Activated CD4-positive, alpha-beta T cell treated with anti-CD3 and anti-CD28 coated beads for 48 hours (primary cell): ENCODE measurements at places on chromosomes 2 and 18.

- no peak for DNase-seq
Measured at GRCh38 chr2:182073613-182074012, 88.0 kb downstream of the PPP1R1C start.

- DNase-seq = no peak
Measured at GRCh38 chr2:159256159-159256558, 30.3 kb downstream of the WDSUB1 start.

- no peak for DNase-seq
Measured at GRCh38 chr2:160583813-160584537, 90.4 kb upstream of the RBMS1 start.

DNA sequence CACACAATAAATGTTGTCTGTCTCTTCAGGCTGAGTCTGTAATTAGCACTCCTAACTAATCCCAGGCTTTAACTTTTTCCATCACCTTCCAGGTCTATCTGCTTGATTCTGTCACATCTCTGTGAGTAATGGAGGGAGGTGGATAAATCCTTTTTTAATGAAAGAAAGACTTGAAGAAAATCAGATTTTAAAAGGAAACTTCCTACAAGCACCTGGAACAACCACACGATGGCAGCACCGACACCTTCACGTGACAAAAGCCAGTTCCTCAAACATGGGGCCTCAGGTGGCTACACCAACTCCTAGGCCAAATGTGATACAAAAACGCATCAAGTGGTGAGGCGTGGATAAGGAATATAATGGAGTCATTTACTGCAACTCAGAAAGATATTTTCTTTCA is 41.8 kb downstream of the TGFBRAP1 start:
- DNase-seq = peak; percentile 60

GRCh38 chr2:96264086-96264485 is 1.7 kb downstream of the TMEM127 start:
- no peak for DNase-seq

DNA sequence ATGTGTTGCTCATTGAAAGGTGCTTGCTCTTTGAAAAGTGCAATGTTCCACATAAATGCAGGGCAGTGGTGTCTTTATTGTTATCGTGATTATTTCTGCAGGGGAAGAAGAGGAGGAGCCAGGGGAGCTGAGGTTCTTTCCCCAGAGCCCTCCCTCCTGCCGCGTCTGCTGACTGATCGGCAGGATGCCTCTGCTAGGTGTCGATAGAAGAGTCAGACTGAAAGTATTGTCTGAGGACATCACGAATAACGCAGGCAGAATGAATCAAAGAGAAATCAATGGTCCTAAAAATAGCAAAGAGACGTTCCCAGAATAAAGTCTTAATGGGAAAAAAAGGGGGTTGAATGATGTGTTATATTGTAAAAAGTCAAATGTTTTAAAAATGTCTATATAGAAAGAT is 47.4 kb upstream of the SIX3 start:
- peak; percentile 27 for DNase-seq
